Activated T-cell treated with anti-CD3 and anti-CD28 coated beads, Interleukin-2, amount 50 U/mL, for 4 hours (primary cell): ENCODE measurements at places on chromosomes 1 and 21. TPM values are rescaled to one million over a fixed set of nuclear protein-coding genes. Genes with fewer than 3 reads are reported as not detected.

DNA sequence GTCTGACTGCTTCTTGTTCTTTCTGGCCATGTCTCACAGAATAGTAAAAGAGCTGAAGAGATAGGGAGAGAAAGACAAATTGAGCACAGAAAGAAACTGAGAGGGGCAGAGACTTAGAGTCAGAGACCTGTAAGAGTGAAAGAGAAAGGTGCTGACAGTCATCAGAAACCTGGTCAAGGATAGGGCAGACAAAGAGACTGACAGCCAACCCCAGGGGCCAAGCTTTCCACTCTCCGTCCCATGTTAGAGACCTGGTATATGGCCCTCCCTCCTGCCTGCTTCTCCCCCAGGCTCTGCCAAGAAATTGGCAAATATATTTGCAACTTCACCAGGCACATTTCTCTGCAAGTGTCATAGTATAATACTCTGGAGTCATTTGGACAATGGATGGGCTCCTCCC is 64.6 kb downstream of the RHBG start:
- DNase-seq = no peak

GRCh38 chr1:42035205-42035829 is 116.6 kb upstream of the HIVEP3 start:
- no peak for DNase-seq

- DNase-seq = no peak
Observed at GRCh38 chr1:233675893-233676292, 62.0 kb downstream of the KCNK1 start.

DNA sequence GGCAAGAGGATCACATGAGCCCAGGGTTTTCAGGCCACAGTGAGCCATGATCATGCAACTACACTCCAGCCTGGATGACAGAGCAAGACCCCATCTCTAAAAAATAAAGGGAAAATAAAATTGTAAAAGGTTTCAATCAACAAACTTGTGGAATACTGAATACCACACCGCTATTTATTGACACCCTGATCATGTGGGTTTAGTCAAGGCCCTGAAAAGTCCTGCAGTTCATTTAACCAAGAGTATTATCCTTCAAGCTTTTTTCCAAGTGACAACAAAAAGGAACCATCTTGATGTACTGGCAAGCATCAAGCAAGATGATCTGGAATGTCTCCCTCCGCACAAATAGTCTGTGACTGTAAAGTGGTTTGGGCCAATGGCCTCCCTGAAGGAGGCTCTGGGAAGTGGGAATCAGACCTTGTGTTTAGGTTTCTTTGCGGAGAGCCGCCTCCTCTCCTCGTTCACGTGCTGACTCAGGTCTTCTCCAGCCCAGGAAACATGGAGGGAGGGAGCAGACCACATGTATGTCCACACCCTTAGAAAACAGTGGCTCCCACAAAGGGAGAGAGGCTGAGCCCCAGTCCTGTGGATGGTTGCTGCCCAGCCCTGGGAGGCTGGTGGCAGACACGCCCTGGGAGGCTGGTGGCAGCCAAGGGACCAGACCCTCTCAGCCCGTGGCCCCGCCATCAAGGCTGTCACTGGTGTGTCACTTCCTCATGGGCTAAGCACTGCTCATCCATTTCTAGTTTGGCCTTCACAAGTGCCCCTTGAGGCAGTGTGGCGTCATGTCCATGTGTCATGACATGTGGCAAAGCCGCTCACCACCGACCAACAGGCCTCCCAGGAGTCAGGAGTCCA is 56.7 kb downstream of the RIPK4 start:
- DNase-seq = no peak

DNA sequence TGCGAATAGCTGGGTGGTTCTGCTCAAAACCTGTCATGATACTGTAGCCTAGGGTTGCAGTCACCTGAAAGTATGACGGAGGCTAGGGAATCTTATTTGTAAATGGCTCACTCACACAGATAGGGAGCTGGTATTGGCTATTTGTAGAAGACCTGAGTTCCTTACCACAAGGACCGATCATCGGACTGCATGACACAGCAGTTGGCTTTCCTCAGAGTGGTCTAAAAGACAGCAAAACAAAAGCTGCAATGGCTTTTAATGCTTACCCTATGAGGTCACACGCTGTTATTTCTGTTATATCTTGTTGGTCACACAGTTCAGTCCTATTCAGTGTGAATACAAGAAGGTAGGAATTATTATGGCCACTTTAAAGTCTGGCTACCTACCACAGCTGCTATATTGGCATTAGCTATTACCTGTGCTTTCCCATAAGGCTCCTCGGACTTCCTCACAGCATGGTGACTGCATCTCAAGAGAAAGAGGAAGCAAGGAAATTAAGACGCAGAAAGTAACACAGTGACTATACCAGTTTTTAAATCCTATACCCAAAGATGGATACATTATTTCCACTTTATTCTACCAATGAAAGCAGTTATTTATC is 68.4 kb upstream of the LRRC7 start:
- no peak for DNase-seq

DNA sequence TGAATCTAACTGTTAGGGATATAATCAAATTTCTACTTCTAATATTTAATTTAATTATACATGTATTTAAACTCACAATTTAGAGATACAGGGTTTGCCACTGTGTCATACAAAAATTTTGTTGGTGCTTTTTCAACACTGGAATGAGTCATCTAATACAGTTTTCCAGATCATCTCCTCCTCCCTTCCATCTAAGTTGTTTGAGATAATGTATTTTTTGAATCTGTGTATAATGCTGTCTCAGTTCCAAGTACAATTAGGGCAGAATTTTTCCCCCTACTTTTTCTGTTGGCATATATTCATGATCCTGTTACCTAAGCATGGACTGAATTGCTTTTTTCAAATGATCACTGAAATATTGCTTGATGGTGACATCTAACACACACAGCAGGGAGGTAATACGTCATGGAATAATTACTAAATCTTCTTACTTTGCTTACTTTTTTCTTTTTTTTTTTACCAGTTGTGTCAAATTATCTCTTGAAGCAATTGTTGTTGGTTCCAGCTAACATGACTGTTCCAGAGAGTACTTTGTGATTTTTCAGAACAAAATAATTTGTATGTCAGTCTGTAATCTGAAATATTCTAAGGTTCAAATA is 146.0 kb downstream of the MAGI3 start:
- no peak for DNase-seq

- no peak for DNase-seq
Observed at GRCh38 chr1:234862944-234863515, 253.1 kb upstream of the IRF2BP2 start.

GRCh38 chr1:157819896-157820295 is at the start of gene FCRL1:
TSS of gene FCRL1 (minus strand) at chr1:157820120. CDS start at chr1:157820037, 83 bp downstream.
- no peak for DNase-seq

GRCh38 chr1:232428786-232429530 is 201.0 kb downstream of the SIPA1L2 start:
- no peak for DNase-seq

DNA sequence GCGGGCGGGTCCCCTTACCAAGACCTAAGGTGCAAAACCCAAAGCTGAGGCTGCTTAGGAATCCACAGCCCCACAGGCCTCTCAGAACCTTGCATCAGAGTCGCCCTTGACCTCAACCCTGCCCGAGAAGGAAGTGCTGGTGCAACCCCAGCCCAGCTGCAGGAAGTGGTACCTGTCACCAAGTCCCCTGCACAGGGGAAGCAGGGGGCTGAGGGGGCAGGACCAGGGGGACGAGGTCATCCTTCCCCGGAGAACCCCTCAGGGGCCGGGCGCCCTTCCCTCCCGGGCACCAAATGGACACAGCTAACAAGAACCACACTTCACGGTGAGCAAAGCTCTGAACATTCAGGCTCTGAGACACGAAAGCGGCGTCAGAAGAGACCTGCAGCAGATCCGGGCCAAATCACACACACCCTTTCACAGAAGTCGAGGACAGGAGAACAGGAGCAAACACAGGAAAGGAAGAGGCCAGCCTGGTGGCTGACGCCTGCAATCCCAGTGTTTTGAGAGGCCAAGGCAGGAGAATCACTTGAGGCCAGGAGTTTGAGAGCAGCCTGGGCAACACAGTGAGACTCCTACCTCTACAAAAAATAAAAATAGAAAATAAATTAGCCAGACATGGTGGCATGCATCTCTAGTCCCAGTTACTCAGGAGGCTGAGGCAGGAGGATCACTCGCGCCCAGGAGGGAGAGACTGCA is 6.4 kb downstream of the ITGB2 start:
- no peak for DNase-seq

- no peak for DNase-seq
Observed at GRCh38 chr1:34212673-34213072, 36.0 kb downstream of the C1orf94 start.

DNA sequence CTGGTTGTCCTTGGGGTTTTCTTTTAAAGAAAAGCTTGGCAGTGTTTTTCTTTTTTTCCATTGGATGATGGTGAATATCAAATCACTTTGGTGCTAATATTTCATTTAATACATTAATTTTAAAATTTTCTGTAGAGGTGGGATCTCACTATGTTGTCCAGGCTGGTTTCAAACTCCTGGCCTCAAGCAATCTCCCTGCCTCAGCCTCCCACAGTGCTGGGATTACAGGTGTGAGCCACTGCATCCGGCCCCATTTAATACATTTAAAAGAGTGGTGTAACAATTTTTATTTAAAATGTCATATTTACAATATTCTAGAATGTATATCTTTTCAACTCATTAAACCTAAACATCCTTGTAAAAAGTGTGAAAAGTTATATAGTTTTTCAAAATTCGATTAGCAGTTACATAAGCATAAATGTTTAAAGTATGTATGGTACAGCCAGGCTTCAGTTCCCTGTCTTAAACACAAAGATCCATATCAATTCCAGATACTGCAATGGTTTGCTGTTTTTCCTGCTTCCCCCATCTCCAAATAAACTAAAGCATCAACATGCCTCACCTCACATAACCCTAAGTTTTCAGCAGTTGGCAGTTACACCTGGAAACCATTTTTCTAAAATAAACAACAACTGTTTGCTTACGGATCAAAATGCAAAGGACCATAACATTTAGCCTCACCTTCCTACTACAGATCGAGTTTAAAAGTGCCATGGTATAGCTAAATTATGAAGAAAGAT is 8.9 kb upstream of the LGALS8 start:
- no peak for DNase-seq

- peak; percentile 15 for DNase-seq
Observed at GRCh38 chr1:35442734-35443133, 114.5 kb downstream of the KIAA0319L start.

DNA sequence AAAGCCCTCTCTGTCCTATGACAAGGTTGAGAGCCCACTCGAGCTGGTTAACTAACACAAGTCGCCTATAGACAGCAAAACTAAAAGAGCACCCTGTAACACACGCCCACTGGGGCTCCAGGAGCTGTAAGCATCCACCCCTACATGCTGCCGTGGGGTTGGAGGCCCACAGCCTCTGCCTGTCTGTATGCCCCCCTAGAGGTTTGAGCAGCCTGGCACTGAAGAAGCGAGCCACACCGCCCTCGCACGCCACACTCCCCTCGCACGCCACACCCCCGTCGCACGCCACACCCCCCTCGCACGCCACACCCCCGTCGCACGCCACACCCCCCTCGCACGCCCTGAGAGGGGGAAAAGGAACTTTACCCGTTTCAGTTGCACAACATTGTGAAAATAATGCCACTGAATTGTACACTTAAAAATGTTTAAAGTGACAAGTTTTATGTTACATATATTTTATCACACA is 13.2 kb upstream of the HMGCL start:
- peak; percentile 70 for DNase-seq

- DNase-seq = no peak
Observed at GRCh38 chr1:100683448-100684349, 35.8 kb upstream of the VCAM1 start.

GRCh38 chr1:22527555-22528296 is 35.6 kb upstream of the EPHA8 start:
- DNase-seq = no peak

GRCh38 chr21:29538115-29538514 is 239.4 kb downstream of the BACH1 start:
- DNase-seq = no peak

DNA sequence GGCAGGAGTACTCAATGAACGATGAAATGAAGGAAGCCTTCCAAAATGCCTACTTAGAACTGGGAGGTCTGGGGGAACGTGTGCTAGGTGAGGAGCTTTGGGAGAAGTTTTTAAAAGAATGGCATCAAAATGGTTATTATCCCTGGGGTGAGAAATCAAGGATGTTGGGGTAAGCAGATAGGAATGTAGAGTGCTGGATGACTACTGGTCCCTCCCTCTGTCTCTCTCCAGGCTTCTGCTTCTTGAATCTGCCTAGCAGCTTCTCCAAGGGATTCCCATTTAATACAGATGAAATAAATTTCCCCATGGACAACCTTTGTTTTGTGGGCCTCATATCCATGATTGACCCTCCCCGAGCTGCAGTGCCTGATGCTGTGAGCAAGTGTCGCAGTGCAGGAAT is 19.0 kb upstream of the CASQ1 start:
- no peak for DNase-seq

- DNase-seq = no peak
Observed at GRCh38 chr21:43015906-43016540, 41.7 kb downstream of the PKNOX1 start.

DNA sequence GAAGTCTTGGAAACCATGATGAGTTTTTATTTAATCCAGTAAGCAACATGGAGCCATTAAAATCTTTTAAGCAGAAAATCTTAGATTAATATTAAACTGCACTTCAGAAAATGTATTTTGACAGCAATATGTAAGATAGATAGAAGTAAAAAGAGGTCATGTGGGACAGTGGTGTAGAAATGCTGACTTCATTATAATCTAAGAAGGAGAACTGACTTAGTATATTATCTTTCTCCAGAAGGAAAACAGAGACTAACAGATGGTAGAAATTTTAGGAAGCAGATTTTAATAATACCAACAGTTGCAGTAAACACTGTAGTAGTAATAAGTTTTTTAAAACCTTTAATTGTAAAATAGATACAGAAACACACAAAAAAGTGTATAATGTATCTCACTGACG is 272.9 kb downstream of the TPR start:
- no peak for DNase-seq

GRCh38 chr1:197471248-197471985 is 203.4 kb downstream of the CRB1 start:
- no peak for DNase-seq

Gene LEMD1
- 0.74 TPM for total RNA-seq

Gene SLC2A5
- total RNA-seq = not detected

Gene LCE7A
- not detected for total RNA-seq

Gene TMEM82
- not detected for total RNA-seq

Gene FCAMR
- total RNA-seq = not detected

Gene KANK4
- not detected for total RNA-seq

Gene ETNK2
- total RNA-seq = 0.99 TPM

Gene FCN3
- total RNA-seq = 0.34 TPM

Gene BRDT
- not detected for total RNA-seq

Gene TRIM58
- total RNA-seq = 0.18 TPM

Gene TMOD4
- 2.9 TPM for total RNA-seq

Gene KRTAP15-1
- total RNA-seq = not detected
